PC-3 (cell line): ENCODE measurements at places on chromosomes 2 and 18. TPM values are rescaled to one million over a fixed set of nuclear protein-coding genes. Genes with fewer than 3 reads are reported as not detected.

Gene CCDC178
- total RNA-seq = not detected in 2 replicates

Gene SFTPB
- not detected in 2 replicates for total RNA-seq

- no peak overlapping the region for H3K4me3 ChIP-seq
- H3K27me3 ChIP-seq = peaks cover 11% of the 10 kb centered on the region; the same call in 1 of the 2 replicates
These were observed 39.1 kb downstream of the CALCRL start for GRCh38 chr2:187408926-187409325.

DNA sequence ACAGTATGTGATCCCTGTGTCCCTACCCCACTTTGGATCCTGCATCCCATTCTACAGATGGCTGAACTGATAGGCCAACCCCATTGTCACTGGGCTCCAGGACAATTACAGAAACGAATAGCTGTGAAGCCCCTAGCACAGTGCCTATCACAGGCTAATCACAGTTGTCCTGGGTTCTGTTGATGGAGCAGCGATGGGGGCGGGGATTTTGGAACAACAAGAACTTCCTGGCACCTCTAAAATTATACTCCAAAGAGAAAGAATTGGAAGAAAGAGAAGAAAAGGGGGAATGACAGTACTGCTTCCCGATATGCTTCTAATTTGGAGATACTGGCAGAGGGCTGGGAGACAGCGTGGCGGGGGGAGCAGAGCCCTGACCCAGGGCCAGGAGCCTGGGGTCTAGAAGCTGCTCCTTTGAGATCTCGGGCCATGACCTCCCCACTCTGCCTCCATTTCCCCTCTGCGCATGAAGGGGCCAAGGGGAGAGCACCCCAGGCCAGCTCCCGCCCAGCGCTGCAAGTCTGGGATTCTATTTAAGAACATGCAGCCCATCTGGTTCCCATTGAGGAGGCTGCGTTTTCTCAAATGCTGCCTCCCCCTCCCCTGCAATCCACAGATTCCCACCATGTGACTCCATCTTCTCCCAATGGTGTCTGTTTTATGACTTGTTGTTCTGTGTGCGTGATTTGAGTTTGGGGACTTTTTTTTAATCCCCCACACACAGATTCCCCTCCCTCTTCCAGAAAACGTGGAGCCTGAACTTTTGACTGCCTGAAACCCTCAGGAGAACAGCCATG lies 202.7 kb downstream of the CYP26B1 start:
- no peak overlapping the region for H3K27ac ChIP-seq
- no peak for DNase-seq
- no peak overlapping the region for H3K4me3 ChIP-seq
- no peaks in the 10 kb centered on the region for H3K36me3 ChIP-seq
- no peaks in the 10 kb centered on the region for H3K4me1 ChIP-seq

DNA sequence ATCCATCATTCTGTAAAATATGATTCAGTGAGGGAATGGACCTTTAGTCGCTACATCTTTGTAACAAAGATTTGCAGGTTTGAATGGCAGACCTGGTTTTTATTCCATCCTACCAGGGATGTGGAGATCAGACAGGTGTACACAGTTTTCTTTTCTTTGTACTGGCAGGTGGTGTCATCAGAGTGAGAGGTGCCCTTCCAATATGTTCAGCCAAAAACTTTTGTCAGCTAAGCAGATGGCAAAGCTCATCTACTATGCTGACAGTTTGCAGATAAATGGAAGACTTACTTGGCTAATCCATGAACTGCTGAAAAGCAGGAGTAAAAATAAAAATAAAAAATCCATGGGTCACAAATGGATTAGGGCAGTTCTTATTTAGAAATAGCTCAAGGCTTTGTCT lies 185.5 kb upstream of the DOK6 start:
- DNase-seq = no peak
- H3K27ac ChIP-seq = no peak overlapping the region
- H3K4me3 ChIP-seq = no peak overlapping the region
- H3K27me3 ChIP-seq = no peaks in the 10 kb centered on the region
- no peaks in the 10 kb centered on the region for H3K4me1 ChIP-seq

GRCh38 chr2:205715831-205716525 lies 33.7 kb downstream of the NRP2 start:
- H3K36me3 ChIP-seq = no peaks in the 10 kb centered on the region
- peaks cover 13% of the 10 kb centered on the region for H3K4me1 ChIP-seq
- H3K27ac ChIP-seq = no peak overlapping the region

GRCh38 chr18:6022074-6022444 lies 126.7 kb upstream of the TMEM200C start:
- H3K36me3 ChIP-seq = no peaks in the 10 kb centered on the region
- H3K4me3 ChIP-seq = no peak overlapping the region
- H3K27me3 ChIP-seq = no peaks in the 10 kb centered on the region
- H3K4me1 ChIP-seq = no peaks in the 10 kb centered on the region
